ENCODE measurements at places on chromosomes 1 and 21.

GRCh38 chr1:87953732-87954344, 625.2 kb downstream of the LMO4 start:
- DNase-seq: peak; percentile 13

GRCh38 chr1:94560333-94560732, 18.8 kb upstream of the F3 start:
- DNase-seq: no peak

- no peak for DNase-seq
Observed at GRCh38 chr21:28791595-28792282, 200.9 kb downstream of the LTN1 start.

DNA sequence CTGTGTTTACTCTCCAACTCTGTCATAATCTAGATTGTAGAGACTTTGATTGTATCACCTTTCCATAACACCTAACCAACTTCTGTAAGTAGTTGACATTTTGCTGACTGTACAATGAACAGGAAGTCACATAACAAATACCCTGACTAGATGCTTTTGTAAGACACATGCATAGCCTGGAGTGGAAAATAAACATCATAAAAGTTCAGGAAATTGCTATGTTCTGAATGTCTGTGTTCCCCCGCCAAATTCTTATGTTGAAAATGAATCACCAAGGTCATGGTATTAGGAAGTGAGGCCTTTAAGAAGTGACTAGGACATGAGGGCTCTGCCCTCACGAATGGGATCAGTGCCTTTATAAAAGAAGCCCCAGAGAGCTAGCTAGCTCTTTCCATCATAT, 40.4 kb upstream of the ZSWIM5 start:
- no peak for DNase-seq

GRCh38 chr21:35370071-35370470, 321.0 kb upstream of the RUNX1 start:
- no peak for DNase-seq

DNA sequence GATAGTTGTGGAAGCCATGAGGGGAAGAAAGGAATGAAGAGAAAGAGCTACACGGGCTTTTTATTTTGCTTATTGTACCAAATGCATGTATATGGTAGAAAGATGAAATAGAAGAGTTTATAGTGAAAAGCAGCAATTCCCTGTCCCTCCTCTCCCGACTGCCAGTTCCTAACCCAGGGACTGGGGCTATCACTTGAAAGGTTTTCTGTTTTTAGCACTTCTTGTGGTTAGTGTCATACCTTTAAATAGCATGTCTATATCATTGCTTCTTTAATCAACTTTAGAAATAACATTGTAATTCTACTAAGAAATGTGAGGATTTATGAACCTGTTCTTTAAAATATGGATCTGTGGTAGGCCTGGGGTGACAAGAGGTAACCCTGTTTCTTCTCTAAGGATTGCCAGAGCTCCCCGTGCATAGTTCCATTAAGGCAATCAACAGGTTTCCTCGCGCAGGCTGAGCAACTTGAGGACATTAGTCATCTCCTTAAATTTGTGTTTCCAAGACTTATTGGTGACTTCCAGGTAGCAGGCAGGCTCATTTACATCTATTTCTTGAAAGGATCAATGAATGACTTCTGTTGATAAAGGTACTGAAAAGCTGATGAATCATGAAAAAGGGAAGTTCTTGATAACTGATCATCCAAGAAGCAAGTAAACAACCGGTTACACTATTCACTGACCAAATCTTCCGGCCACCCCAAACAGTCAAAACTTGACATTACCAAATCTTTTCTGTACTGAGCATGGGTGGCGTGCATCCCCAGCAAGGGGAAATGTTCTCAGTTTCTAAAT, 37.8 kb upstream of the S1PR1 start:
- DNase-seq: no peak

- no peak for DNase-seq
Observed at GRCh38 chr21:38261851-38262250, 5.1 kb downstream of the KCNJ15 start.

GRCh38 chr1:180280617-180281016, 50.6 kb downstream of the LHX4 start:
- DNase-seq: no peak

DNA sequence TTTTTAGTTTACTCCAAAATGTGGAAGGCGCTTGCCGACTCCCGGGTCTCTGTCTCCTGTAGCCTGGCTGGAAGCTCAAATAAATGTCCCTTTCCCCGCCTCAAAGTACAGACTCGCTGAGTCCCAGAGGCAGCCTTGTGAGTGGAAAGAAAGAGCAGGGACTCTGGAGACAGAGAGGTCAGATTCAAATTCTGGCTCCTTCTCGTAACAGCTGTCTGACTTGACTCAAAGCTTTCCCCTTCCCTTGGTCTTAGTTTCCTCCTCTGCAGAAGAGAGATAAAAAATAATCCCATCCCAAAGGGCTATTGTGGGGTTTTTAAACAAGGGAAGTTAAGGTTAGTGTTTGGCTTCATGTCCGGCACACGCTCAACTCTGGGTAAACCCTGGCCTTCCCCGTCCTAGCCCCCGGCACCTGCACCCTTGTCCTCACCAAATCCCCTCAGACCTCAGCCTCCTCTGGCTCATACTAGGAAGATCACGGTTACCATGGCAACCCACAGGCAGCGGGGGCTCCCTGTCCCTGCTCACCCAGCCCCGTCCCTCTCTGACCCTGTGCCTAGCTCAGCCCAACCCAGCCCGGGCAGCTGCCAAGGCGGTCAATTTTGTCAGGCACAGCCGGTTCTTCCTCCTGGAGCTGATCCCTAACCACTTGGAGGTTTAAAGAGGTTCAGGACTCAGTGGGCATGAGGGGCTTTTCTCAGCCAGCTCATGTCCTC, 49.2 kb upstream of the IGSF21 start:
- no peak for DNase-seq

GRCh38 chr1:221170171-221170570, 290.9 kb downstream of the HLX start:
- DNase-seq: no peak

- no peak for DNase-seq
Observed at GRCh38 chr1:179591592-179592580, at the start of gene TDRD5. Gene TDRD5, plus strand, starts transcription at chr1:179591832. Its CDS starts 784 bp downstream, at chr1:179592616.

GRCh38 chr1:107533436-107533835, 392.6 kb downstream of the NTNG1 start:
- DNase-seq: no peak

GRCh38 chr1:181128592-181129497, 40.3 kb downstream of the IER5 start:
- peak; percentile 16 for DNase-seq

GRCh38 chr1:47894410-47895278, 102.5 kb downstream of the TRABD2B start:
- DNase-seq: no peak

DNA sequence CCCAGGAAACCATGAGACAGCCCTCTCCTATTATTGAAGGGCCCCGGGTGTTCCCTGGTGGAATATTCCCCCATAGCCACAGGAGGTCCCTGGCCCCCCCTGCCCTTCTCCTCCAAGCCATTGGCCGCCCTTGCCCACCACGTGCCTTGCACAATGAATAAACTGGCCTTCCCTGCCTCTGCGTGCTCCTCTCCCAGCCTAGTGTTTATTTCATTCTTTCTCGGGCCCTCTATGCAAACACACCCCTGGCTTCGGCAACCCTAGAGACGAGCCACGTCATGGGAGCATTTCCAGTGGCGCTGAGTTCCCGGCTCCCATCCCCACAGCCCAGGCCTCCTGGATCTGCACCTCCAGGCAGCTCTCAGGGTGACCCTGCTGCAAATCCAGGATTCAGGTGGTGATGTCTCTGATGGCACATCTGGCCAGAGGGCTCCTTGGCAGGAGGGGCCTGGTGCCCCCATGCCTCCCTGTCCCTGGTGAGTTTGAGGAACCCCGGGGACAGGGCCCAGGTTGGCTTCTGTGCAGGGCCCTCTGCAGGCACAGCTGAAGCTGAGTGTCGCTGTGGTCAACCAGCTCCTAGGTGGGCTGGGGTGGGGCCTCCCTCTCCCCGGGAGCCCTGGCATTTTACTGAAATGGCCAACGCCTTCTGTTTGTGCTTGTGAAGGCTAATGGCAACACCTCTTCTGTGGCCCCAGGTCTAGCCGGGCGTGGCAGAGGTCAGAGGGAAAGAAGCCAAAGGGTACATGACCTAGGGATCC, 6.2 kb downstream of the KRTAP10-12 start:
- DNase-seq: peak; percentile 90

DNA sequence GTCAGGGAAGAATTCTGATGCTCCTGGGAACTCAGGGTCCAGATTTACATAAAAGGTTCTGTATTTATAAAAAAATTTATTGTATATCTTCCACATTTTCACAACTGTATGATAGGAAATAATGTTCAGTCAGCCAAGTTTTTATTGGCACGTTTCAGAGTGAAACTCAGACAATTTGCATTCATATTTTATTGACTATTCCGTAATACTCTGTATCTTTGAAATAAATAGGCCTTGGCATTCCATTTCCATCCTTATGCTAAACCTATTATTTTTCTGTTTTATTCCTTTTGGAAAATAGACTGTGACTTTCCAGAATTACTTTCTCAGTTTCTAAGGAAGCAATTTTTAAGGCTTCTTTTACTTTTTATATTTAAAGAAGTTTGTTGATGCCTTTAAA, 329.0 kb downstream of the OLFM3 start:
- DNase-seq: no peak

DNA sequence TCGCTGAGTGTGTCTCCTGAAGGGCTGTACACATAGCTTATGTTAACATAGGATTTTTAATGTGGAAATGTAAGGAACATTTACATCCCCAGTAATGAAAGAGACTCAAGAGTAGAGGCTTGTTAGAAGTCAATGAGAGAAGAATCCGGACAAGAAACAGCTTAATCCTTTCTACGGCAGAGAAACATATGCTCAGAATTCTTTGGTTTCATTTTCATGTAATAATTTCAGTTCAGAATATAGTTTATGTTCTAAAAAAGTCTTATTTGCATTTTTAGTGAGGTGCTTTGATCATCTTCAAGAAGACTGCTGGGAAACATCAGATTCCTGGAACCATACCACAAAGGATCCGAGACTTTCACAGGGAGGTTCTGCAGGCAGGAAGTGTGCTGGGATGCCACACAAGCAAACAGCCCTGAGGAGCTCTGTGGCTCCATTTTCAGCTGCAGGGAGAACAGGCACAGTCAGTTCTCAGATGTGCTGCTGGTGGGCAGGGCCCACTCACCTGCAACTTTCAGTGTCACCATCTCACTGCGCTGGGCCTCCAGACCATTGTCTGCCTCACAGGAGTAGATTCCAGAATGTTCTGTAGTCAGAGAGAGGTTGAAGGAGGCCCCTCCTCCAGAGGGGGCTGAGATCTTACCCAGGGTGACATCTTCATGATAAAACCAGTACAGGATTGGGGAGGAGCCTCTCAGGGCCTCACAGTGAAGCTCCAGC, 28.4 kb downstream of the FCRL5 start:
- DNase-seq: no peak

DNA sequence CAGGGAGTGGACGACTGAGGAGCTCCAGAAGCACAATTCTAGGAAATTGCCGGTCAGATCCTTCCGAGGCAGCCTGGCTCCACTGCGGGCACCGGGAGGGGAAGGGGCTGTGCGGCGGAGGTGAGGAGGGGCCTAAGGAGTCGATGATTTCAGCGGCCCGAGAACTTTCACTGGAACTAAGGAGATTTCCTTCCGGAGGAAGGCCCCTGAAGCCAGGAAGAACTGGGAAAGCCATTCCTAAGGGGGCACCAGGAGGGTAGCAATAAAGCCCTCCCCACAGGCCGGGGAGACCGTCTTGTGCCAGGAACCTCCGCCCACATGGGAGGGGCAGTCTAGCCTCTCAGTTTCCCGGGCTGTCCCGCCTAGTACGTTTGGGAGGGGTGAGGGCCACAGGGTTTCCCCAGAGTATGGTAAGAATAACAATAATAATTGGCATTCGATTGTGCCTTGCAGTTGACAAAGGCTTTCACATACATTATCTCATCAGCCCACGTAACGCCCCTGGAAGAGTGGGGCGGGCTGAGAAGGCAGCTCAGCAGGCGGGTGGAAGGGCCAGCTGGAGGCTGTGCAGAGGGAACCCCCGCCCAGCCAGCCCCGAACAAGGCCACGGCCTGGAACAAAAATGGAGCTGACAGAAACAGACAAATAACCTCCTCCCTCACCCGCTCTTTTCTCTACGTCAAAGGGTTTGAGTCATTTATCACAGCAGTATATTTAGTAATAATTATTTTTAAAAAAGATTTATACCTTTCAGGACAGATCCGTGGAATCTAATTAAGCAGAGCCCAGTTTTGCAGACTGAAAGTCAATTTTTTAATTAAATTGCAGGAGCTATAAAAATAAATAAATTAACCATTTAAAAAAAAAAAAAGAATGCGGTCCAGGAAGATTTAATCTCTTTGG, 19.8 kb downstream of the NPR1 start:
- DNase-seq: no peak

DNA sequence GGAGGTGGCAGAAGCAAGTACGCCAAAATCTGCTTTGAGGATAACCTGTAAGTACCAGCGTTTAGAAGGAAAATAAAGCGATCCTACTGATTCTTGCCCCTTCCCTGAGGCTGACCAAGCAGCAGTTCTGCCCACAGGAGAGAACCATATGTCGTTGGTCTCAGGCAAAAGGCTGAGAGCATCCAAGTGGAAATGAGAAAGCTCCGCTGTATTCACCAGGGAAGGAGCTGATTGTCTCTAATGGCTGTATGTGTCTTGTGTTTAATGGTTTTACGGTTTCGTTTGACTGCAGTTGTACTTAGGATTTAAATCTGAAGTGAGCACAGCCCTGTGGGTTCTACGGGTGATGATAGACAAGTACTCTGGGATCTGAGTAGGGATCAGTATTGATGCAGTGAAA, 21.9 kb downstream of the FAM3B start:
- DNase-seq: no peak

DNA sequence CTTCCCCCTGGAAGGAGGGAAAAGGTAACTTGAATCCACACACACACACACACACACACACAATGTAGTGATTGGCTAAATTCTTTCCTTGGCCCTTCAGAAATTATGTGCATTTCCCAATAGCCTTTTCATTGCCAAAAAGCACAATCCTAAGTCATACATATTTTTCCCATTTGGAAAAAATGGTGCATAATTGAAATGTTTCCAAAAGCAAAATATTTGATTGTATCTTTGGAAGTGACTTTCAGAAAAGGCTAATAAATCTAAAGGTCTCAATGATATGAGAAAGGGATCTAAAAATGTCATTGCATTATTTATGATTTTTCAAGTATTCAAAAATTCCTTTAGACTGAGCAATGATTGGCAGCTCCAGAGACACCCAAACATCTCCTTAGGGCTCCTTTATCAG, 43.5 kb upstream of the NEK7 start:
- DNase-seq: no peak

- DNase-seq: no peak
Observed at GRCh38 chr1:28885977-28886730, 28.2 kb upstream of the EPB41 start.

Measured in NCI-H1417 treated with DMSO at 0.1 percent for 48 hours (cell line).